ENCODE measurements at places on chromosomes 12 and 14. TPM values are rescaled to one million over a fixed set of nuclear protein-coding genes. Genes with fewer than 3 reads are reported as not detected.

The SETD3 gene
- 59.1 TPM for polyA plus RNA-seq

The NFATC4 gene
- 45.0 TPM for polyA plus RNA-seq

DNA sequence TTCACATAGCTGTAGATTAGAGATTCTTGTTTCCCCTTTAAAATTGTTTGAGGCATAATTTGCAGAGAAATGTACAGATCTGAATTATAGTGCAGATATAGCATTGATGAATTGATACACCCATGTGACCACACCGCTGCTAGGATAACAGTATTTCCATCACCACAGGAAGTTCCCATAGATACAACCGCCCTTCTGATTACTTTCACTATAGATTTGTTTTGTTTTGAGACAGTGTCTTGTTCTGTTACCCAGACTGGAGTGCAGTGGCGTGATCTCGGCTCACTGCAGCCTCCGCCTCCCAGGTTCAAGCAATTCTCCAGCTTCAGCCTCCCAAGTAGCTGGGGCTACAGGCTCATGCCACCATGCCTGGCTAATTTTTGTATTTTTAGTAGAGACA, 8.8 kb upstream of the ASPG start:
- DNase-seq: no peak

- DNase-seq: no peak
Measured at GRCh38 chr12:88884600-88884999, 304.3 kb upstream of the KITLG start.

The RIN3 gene
- 4.6 TPM for polyA plus RNA-seq

The OLR1 gene
- 1.4 TPM for polyA plus RNA-seq

GRCh38 chr14:75428230-75429104, 645 bp downstream of the JDP2 start:
- no peak for DNase-seq

- DNase-seq: no peak
Measured at GRCh38 chr12:7161811-7162210, 27.7 kb upstream of the PEX5 start.

GRCh38 chr14:33857650-33858049, 93.2 kb downstream of the EGLN3 start:
- no peak for DNase-seq

The LRCOL1 gene
- polyA plus RNA-seq: 1.4 TPM

GRCh38 chr14:24874514-24875202, 175.3 kb downstream of the STXBP6 start:
- DNase-seq: no peak

The KRT83 gene
- not detected for polyA plus RNA-seq

The PIK3C2G gene
- 4.8 TPM for polyA plus RNA-seq

DNA sequence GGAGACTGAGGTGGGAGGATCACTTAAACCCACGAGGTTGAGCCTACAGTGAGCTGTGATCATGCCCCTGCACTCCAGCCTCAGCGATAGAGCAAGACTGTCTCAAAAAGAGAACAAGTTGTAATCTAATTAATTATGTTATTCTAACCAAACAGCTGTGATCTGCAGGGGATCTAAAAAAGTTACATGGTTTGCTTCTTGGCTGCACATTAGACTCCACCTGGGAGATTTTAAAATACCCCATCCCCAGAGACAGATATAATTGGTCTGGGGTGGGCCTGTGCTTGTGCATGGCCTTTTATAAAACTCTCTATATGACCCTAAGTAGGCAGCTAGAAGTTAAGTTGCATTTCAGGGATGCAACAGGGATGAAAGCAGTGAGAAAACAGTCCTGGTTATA, 76.7 kb downstream of the SCAF11 start:
- no peak for DNase-seq

The RERGL gene
- 10.0 TPM for polyA plus RNA-seq

GRCh38 chr12:26809611-26810285, 23.2 kb downstream of the ITPR2 start:
- DNase-seq: no peak

DNA sequence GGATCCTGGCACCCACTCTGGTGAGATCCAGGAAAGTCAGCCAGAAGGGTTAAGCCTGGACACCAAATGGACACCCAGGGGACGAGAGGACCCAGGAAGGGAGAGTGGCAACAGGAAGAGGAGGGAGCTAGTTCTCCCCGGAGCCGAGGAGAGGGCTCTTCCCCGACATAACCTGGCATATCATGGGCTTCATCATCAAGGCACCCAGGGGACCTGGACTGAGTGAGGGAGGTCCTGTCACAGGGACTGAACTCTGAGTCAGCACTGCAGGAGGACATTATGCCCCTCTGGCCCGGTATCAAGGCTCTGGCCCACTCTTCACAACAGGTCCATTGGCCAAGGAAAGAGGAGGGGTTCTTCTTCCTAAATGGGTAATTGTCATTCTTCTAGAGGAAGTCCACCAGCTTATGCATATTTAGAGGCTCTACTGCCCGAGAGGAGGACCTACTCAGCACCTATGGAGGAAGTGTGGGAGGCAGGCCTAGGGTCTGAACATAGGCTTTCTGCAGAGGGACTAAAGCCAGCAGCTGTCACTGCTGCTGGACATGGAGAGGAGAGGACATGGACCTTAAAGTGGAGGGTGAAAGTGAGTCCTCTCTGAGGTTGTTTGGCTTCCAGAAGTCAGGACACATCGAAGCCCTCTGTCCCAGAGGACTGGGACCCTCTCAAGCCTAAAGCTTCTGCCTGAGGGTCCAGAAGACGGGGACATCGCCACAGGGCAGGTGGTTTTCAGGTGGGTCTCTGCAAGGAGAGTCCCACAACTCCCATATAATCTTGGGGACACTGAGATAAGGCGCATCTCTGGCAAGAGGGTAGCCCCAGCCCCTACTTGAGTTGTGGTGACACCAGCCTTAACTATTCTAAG, 18.6 kb downstream of the ISCA2 start:
- DNase-seq: no peak

DNA sequence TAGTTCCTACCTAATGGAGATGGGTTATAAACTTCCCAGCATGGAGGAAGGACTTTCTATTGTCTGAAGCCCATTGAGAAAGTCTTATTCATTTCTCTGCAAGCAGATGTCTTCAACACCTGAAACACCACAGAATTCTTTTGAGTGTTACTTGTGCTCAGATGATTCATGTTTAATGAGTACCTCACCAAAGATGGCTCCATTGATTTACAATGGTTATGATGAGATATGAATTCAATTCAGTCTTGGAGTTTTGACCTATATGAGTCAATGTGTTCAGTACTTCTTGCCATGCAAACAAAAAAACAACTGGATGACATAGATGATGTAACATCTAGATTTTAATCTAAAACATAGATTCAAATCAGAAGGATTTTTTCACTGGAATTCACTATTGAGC, 15.4 kb upstream of the PAWR start:
- DNase-seq: no peak

- DNase-seq: no peak
Measured at GRCh38 chr14:44846232-44846824, 115.4 kb downstream of the KLHL28 start.

DNA sequence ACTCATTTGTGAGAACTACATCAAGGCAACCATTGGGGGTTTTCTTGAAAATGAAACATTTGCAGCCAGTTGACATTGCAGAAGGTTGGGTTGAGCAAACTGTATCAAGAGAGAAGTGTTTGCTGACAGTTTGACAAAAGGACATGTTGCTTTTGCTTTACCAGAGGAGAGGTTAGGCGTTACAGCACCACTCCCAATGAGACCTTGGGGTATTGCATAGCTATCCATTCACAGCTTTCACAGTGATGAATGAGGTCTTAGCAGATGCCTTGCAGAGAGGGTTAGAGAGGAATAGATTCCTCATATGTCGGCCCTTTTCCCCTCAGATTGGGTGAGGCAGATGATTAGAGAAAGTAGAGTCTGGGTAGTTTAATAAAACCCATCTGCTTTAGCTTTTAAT, 988.9 kb upstream of the FLRT2 start:
- no peak for DNase-seq

The NGB gene
- not detected for polyA plus RNA-seq

DNA sequence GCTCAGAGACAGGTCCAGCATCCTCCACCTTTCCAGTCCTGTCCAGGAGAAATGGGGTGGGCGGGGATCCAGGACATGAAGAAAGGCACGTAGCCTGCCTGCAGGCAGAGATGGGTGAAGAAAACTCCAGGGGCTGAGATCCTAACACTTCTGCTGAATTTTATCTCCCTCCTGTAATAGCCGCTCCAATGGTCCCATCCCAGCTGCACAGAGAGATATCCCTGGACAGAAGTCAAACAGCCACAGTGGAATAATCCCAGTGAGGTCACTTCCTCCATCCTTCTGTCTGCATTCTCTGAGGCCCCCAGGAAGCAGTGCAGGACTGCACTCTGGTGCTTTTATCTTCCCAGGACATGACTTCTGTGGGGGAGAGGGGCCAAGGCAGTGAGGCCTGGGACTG, 26.3 kb downstream of the KRT18 start:
- no peak for DNase-seq

GRCh38 chr14:66982247-66982646, 207.0 kb upstream of the GARIN2 start:
- no peak for DNase-seq

The LHX5 gene
- not detected for polyA plus RNA-seq

The MAPKAPK5 gene
- polyA plus RNA-seq: 55.7 TPM

DNA sequence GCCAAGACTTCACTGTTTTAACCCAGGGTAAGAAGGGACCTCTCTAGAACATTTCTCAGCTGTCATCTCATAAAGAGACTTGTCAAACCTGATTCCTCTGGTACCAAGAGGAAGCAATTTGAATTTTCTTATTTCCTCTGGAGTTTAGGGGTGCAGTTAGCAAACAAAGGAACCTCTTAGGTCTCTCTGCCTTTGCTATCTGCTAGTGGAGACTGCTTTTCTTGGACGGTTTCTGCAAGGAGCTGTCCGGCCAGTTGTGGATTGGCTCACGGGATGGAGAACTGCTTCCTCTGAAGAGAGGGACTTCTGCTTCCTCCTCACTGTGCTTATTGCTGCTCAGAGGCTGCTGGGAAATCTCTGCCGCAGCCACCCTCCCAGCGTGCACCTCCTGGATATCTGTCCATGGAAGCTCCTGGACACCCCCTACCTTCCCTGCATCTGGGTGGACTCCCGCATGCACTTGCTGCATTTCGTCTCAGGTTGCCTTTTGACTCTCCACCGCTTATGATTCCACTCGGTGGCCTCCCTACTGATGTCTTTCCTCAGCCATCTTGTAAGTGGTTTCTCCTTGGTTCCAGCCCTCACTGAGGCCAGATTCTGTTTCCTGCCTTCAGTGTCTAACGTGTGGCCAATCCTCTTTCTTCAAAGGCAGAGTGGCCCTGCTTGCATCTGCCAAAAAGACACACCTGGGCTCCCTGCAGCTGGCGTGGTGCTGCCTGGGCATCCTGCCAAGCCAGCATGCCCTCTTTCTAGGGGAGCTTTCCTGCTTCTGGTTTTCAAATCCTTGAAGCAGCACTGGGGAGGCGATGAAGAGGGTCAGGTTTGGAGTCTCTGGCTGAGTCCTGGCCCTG, 187.3 kb downstream of the CHST11 start:
- no peak for DNase-seq

- DNase-seq: no peak
Measured at GRCh38 chr14:99321955-99322730, 50.1 kb upstream of the BCL11B start.

- no peak for DNase-seq
Measured at GRCh38 chr12:16325426-16325825, 22.0 kb upstream of the MGST1 start.

The CLEC2B gene
- polyA plus RNA-seq: 4.8 TPM

The INF2 gene
- polyA plus RNA-seq: 34.1 TPM

- no peak for DNase-seq
Measured at GRCh38 chr12:111175396-111176094, 193.3 kb downstream of the PHETA1 start.

The ACTN1 gene
- polyA plus RNA-seq: 69.2 TPM

DNA sequence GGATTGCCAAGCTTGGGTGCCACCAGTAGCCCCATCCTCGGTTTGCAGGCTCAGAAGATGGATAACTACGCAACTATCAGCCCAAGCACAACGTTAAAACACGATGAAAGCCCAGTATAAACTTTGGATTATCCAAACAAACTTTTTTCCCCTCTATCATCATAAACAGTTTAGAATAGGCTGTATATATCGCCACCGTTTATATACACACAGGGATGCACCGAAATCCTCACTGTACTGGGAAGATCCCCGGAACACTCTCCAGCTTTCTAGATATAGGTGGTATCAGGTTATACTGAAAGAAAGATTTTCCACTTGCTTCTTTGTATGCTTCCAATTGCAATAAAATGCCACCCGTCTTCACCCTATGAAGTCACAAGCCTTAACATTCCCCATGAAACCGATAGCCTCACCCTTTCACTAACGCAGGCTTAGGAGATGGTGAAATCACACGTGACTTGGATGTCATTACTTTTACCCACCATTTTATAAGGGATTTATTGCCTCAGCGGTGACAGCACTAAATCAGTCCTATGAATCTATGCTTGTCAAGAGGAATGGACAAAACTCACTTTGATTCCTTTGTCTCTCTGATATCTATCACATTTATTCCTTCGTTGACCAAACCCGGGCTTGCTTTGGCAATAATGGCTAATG, 207.6 kb upstream of the FOXN3 start:
- no peak for DNase-seq

The INHBE gene
- polyA plus RNA-seq: 0.42 TPM

The TSHR gene
- 0.32 TPM for polyA plus RNA-seq

DNA sequence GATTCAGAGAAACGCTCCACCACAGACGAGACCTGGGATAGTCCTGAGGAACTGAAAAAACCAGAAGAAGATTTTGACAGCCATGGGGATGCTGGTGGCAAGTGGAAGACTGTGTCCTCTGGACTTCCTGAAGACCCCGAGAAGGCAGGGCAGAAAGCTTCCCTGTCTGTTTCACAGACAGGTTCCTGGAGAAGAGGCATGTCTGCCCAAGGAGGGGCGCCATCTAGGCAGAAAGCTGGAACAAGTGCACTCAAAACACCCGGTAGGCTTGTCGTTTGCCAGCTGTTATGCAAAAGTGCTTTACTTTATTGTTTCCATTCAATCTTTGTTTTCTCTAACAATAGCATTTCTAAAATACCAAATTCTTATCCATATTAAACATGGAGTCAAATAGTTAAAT, 287.3 kb downstream of the NAV3 start:
- DNase-seq: no peak

DNA sequence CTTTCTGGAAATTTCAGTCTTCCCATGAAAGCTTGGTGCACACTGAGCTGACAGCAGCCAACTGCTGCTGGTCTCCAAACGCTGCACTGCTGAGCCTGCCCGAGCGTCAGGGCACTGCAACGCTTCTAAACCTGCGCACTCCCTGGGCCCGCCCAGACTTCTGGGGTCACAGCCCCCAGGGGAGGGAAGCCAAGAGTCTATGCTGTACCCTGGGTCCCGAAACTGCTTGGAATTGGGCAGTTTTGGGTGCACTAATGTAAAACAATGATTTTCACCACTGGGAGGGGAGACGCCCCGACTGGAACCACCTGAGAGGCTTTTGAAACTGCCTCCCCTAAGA, 32.0 kb downstream of the CCDC92 start:
- DNase-seq: no peak

DNA sequence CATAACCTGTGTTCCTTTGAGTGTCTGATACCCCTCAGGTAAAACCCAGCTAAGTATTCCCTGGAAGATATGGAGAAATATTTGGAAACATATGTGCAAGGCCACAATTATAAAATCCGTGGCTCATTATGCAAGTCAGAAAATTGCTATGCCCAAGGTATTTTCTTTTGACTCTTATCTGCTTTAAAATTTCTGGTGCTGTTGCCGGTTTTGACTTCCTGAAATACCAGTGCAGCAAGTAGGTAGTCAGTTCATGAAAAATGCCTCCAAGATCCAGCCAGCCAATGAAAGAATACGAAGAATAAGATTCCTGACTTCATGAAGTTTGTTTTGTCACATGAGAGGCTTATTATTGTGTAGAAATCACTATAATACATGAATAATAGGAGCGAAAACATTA, 20.2 kb upstream of the FUT8 start:
- no peak for DNase-seq

Measured in right renal cortex interstitium (tissue), 3 donors.